Memory B cell (primary cell): ENCODE measurements at places on chromosomes 2 and 18.

GRCh38 chr2:110784047-110784631, 51.8 kb downstream of the ACOXL start:
- no peak for DNase-seq

DNA sequence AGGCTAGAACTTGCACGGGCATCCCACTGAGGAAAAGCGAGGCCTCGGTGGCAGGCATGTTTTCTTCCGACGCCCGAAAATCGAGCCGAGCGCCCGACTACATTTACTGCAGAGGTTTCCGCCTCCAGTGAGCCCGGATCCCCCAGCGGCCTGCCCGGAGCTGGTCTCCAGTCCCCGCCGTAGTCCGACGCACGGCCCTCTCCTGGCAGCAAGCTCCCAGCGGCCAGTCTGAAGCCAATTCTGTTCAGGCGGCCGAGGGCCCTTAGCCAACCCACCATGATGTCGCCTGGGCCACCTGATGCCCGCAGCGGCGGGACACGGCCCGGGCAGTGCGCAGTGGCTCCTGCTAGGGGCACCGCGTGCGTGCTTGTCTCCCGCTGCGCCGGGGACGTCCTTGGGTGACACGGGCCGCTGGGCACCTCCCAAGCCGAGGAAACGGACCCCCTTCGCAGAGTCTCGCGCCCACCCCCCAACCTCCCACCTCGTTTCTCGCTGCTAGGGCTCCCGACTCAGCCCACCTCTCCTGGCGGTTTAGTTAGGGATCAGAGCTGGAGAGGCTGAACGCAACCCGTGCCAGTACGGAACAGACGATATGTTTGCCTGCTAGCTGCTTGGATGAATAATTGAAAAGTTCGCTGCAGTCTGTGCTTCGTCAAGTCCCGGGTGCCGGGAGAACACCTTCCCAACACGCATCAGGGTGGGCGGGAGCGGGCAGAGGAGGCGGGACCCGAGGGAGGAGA, 5.3 kb downstream of the ONECUT2 start:
- no peak for DNase-seq

GRCh38 chr2:209160800-209161588, 262.9 kb upstream of the MAP2 start:
- no peak for DNase-seq

DNA sequence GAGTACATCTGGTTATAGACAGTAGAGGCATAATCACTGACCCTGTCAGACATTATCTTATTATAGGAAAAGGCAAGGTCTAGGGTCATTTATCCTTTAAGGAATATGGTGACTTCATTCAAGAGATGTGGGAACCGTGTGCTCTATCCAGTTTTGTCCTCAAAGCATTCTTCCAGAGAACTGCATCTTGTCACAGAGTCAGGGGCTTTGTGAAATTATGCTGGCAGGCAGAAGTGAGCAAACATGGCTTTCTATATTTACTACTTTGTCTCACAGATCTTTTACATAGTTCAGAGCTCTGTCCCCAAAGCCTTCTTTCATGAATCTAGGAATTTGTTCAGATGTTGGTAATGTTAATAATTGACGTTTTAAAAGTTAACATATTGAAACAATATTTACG, 177.4 kb downstream of the ASXL3 start:
- no peak for DNase-seq

DNA sequence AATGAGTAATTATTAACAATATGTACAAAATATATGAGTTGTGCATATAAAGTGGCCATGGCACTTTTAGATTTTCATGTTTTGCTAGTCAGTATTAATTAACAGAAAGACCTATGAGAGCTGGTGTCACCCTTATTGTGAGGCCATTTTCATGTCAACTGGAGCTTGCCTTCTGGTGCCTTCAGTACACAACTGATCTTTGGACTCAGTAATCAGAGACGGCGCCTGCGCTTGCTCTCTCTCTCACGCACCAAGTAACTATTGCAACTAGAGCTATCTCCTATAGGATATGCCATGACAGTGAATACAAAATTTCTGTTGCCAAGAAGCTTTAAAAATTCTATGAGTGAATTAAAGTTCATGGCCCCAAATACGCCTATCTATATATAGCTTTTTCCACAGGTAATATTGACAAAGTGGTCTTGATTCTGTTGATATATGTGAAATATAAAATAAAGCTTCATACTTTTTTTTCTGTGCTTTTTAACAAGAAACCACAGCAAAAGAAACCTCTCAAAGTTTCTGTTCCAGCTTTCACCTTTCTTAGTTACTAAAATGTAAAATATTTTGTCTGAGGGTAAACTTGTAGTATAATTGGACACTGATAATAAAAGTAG, 2.9 kb downstream of the SERTAD2 start:
- DNase-seq, result no peak

GRCh38 chr18:13982126-13982525, 66.8 kb upstream of the MC2R start:
- DNase-seq, result no peak

DNA sequence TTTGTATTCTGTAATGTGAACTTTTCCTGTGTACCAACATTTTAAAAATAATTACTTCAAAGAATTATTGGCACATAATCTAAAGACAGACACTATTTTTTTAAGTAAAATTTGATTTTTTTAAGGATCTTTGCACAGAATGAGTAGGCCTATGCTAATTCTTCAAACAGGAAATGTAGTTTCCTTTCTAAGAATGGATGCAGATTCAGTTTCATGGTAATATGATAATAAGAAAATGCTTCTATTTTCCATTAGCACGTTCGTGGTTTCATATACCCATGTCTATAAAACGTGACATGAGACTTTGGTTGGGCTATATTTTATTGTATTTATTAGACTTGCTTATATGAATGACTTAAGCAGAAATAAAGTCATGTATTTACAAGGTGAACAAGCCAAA, 191.8 kb upstream of the RBBP8 start:
- DNase-seq, result no peak

- DNase-seq, result no peak
Observed at GRCh38 chr2:74301262-74301661, 42.0 kb downstream of the SLC4A5 start.

DNA sequence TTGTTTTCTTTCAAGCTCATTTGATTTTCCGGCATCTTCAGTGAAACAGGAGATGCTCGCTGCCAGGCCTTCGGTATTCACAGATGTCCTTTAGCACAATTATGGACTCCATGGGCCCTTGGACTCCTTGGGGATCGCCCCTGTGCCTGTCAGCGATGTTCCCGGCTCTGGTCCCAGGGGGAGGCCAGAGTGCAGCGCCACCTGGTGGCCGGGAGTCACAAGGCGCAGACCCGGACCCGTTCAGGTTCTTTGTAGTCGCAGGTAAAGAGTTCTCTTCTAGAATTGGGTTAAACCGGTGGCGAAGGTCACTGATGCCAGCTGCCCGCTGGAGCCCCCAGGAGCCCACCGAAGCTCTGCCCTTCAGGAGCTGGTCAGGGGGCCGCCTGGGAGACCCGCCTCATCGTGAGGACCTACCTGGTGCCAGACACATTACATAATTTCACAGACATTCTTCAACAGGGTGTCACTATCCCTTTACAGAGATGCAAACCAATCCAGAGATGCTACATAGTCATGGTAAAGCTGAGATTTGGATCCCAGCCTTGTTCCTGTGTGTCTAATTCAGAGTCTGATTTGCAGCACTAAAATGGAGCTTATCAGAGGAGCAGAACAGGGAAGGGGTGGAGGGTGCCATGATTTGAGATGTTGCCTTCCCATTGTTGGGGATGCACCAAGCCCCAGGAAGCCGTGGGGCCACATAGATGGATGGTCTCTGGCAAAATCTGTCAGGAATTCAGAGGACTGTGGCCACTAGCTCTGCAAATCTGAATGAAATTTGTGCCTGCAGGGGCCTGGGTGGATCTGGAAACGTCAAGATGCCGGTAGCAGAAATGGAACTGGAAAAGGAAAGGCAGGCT, 6.0 kb upstream of the INPP5D start:
- DNase-seq, result peak; percentile 65

DNA sequence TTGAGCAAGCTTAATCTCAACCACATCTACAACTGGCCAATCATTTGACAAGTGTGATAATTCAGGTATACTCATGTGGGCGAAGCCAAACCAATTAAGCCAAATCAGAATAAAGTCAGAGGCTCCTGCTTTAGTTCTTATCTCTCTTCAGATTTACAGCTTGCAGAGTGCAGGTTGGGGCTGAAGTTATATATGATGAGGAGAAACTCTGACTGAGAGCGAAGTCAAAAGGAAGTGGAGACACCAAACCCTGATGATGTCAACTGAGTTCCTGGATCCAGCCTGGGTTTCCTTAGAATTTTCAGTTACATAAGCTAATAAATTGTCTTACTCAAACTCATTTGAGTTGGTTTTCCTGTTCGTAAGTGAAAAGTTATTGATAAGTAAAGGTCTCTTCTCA, 73.9 kb downstream of the ASXL2 start:
- no peak for DNase-seq

GRCh38 chr2:204691911-204692510, 146.7 kb downstream of the PARD3B start:
- DNase-seq, result no peak

GRCh38 chr2:68103709-68104055, 40.9 kb upstream of the C1D start:
- no peak for DNase-seq
